Cardiac atrium fibroblast (primary cell): ENCODE measurements at places on chromosomes 5 and 9. TPM values are rescaled to one million over a fixed set of nuclear protein-coding genes. Genes with fewer than 3 reads are reported as not detected.

Gene RAB3C
- not detected in 2 replicates for total RNA-seq

Gene SPINK5
- total RNA-seq = not detected in 2 replicates

Gene UGCG
- total RNA-seq = 89.9 and 109 TPM in 2 replicates

Gene NEUROG1
- total RNA-seq = not detected in 2 replicates

Gene PCDHGB7
- total RNA-seq = 7.8 and 14.4 TPM in 2 replicates
